ENCODE measurements at places on chromosomes 6 and 20.

DNA sequence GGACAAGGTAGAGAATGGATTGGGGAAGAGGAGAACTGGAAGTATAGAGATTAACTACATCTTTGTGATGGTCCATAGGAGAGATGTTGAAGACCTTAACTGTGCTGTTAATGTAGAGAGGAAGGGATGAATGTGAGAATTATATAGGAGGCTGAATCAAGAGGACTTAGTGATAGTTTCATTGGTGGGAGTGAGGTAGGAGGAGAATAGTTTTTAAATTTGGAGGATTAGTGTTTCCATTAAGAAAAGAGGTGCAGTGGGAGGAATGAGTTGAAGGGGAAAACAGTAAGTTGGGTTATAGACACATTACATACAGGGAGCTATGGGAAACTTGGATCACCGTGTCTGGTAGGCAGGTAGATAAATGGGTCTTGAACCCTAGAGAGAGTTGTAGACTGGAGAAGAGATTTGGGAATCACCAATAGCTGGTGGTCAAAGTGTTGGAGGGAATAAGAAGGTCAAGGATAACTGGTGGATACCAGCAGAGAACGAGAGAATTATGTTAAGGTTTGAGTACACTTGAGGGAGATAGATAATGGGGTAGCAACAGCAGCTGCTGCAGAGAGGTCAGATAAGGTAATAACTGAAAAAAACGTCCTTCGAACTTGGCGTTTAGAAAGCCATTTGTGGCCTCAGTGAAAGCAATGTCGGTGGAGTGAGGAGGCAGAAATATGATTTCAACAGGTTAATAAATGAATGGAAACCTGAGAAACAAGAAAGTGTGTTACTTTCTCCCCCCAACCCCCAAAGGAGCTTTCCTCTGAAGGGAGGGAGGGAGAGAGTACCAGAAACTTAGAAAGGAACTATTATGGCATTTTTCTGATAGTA lies 3.1 kb downstream of the C6orf89 start:
- peak; percentile 28 for DNase-seq

- DNase-seq = no peak
Observed at GRCh38 chr20:63733117-63733516, 3.3 kb upstream of the LIME1 start.

DNA sequence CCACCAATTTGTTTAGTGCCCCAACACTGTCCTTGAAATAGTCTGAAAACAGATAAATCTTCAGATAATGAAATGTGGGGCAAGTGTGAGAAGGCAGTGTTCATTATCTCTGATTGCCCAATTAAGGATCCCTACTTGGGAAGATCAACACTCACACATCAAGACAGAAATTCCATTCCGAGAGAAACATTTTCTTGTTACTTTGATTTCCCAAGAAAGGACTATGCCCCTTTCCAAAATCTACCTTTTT lies 16.2 kb downstream of the HMGN4 start:
- no peak for DNase-seq

GRCh38 chr20:17417225-17417624 lies 114.0 kb downstream of the BFSP1 start:
- DNase-seq = no peak

DNA sequence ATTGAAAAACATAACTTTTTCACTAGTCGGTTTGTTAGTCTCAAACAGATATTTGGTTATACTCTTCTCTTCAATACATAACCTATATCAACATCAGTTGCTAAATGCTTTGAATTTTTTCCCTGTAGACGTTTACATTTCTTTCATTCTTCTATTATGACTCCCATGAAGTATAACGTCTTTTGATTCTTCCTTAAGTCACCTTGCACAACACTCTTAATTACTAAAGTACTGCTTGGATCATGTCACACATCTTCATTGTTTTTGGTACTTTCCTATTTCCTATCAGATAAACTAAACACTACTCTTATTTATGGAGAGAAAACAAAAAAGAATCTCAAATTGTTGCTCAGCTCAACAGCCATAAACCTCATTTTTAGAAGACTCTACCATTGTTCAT lies 23.0 kb upstream of the BMP5 start:
- no peak for DNase-seq

DNA sequence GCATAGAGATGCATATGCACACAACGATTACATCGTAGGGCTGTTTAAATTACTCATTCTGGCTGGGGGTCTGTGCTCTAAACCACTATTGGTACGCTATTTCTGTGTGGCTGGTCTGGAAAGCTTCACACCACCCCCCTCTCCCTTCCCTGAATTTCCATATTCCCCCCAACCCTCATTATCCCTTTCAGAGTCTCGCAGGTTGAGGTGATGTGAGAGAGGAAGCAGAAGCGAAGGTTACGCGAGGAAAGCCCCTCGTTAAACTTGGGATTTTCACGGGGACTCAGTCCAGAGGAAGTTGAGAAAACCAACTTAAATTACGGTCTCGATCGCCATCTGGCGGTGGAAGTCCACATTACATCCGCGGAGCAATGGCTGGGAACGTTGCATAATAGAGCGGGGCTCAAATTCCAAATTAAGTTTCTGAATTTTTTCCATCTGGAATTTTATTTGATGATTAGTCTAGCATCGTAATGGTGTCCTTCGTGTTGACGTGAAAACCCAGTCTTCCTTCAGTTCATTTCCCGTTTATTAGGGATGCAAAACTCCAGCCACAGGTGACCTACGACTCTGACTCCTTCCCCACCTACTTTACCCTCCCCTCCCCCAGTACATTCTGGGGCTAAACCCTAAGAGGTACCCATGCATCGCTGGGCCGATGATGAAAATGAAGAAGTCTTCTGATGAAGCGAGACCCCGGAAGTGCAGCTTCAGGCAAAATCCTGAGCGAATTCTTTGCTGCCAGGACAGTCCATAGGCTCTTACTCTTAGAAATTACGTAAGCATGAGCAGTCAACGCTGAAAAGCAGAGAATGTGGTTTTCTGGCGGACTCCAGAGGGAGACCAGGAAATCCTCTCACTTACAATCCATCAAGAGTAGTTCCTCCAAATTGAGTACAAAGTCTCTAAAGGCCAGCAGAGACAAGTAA lies 19.7 kb downstream of the HLA-DOB start:
- peak; percentile 52 for DNase-seq

- DNase-seq = no peak
Observed at GRCh38 chr6:127120023-127120786, 1.7 kb downstream of the RSPO3 start.

DNA sequence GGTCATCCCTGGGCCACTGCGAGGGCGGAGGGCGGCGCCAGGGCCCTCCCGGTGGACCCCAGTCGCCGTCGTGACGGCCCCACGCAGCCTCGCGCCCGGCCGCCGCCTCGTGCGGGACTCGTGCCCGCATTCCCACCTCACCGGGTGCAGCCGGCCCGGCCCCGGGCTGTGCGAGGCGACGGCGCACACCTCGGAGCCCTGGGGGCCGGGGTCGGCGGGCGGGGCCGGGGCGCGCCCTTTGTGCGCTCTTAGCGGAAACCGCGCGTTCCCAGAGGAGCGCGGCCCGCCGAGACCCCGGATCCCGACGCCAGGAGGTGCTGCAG lies 5.5 kb upstream of the DLL1 start:
- DNase-seq = no peak

- no peak for DNase-seq
Observed at GRCh38 chr6:107666084-107666980, 157.8 kb downstream of the SCML4 start.

DNA sequence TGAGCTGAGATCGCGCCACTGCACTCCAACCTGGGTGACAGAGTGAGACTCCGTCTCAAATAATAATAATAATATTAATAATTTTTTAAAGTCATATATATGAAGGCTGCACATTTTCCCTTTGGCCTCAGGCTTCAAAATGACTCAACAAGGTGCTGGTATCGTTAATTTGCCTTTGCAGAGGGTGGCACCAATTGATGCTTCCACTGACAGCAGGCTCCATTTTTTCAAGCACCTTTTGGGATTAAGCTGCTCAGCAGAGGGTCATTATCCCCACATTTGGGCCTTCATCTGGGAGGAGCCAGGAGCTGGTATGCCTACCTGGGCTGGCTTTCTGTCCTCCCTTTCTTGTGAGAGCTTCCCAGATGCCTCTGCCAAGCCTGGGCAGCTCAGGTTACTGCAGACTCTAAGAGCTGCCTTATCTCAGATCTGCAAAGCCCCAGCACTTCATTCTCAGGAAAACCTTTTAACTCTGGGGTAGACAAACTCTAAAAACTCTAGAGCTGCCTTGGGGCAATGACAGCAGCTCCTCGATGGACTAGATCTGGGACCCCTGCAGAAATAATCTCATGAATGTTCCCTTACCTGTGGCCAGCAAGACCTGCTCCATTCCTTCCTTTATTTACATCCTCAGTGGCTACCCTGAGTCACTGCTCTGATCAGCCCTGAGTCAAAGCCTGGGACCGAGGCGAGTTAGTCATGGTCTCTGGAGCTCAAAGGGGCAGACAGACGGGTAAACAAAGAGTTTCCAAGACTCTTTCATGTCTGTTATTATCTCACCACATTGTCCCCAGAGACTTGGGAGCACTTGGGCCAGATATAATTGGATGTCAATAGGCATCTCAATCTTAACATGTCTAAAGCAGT lies 80.0 kb upstream of the EYA2 start:
- DNase-seq = no peak

GRCh38 chr6:154500769-154501577 lies 9.5 kb downstream of the CNKSR3 start:
- no peak for DNase-seq

- no peak for DNase-seq
Observed at GRCh38 chr20:20201124-20201523, 148.8 kb downstream of the CFAP61 start.

- DNase-seq = no peak
Observed at GRCh38 chr20:1431158-1431557, 35.5 kb downstream of the NSFL1C start.

- peak; percentile 74 for DNase-seq
Observed at GRCh38 chr20:25083773-25084625, 2.1 kb upstream of the VSX1 start.

GRCh38 chr20:46222521-46223007 lies 85.7 kb downstream of the CDH22 start:
- DNase-seq = no peak
